HTR-8/SVneo (cell line): ENCODE measurements at places on chromosomes 11 and 22.

DNA sequence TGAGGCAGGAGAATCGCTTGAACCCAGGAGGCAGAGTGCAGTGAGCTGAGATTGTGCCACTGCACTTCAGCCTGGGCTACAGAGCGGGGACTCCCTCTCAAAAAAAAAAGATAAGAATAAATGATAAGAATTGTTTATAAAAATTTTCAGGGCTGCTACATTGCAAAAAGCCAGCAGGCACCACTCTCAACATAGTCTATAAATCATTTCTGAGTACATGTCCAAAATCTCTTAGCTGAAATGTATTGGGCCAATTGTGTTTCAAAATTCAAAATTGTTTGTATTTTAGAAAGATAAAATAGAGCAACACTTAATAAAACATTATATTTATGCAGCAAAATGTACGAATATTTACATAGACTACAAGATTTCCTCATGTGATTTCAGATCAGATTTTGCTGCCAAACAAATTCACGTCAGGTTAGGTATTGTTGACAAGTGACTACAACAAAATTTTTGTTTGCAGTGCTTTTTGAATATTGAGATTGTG, 13.9 kb downstream of the PGR start:
- DNase-seq = no peak

GRCh38 chr11:67054346-67054835, 2.3 kb upstream of the RHOD start:
- DNase-seq = no peak

DNA sequence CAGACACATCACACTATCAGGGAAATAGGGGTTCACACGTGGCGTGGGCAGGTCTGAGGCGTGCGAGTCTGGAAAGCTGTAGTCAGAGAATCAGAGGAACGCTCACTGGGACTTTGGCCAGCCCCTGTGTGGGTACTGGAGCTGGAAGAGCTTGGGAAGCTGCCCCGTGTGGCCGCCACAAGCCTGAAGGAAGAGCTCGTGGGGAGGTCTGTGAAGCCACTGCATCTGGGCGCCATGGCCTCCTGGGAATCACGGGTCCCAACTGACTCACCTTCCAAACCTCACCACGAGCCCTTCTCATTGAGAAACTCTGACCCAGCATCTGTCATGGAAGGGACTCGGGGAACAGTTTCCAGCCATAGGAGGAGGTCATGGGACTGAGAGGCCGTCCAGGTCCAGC, 5.9 kb upstream of the MRGPRF start:
- DNase-seq = no peak

DNA sequence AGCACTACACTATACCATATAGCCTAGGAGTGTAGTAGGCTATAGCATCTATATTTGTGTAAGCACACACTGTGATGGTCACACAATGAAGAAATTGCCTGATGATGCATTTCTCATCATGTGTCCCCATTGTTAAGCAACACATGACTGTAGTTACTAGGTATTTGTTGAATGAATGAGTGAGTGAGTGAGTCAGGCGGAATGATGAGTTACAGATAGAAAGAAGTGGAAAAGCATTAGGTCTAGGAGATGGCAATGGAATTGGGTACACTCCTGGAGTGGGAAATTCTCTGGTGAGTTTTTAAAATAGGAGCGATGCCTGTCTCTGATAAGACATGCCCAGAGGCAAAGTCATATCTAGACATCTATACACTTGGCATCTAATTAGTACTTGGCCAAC, 160.5 kb upstream of the TBCEL start:
- no peak for DNase-seq

- no peak for DNase-seq
These were observed 638.5 kb downstream of the TBC1D22A start for GRCh38 chr22:47400701-47401591.

GRCh38 chr11:44028401-44028800, 19.4 kb upstream of the ACCSL start:
- no peak for DNase-seq
